ENCODE measurements at places on chromosomes 3 and 15.

DNA sequence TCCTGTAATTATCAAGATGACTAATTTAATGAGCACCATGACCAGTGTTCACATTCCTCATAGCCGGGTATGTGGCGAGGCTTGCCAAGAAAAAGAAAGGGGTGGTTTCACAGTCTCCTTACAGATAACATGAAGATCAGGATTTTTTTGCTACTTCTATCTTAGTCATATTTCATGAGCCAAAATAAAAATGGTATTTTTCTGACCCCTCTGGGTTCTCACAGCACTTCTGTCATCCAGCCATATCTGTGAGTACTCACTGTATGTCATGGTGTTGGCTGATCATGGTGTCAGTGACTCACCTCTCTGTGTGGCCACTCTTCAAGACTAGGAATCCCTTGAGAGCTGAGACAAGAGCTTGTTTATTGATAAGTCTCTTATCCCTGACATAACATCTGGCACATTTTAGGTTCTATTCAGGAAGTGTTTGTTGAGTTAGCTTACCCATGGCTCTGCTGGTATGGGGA, 130.5 kb upstream of the LMCD1 start:
- no peak for DNase-seq

GRCh38 chr3:27596921-27597320, 112.7 kb upstream of the SLC4A7 start:
- no peak for DNase-seq

DNA sequence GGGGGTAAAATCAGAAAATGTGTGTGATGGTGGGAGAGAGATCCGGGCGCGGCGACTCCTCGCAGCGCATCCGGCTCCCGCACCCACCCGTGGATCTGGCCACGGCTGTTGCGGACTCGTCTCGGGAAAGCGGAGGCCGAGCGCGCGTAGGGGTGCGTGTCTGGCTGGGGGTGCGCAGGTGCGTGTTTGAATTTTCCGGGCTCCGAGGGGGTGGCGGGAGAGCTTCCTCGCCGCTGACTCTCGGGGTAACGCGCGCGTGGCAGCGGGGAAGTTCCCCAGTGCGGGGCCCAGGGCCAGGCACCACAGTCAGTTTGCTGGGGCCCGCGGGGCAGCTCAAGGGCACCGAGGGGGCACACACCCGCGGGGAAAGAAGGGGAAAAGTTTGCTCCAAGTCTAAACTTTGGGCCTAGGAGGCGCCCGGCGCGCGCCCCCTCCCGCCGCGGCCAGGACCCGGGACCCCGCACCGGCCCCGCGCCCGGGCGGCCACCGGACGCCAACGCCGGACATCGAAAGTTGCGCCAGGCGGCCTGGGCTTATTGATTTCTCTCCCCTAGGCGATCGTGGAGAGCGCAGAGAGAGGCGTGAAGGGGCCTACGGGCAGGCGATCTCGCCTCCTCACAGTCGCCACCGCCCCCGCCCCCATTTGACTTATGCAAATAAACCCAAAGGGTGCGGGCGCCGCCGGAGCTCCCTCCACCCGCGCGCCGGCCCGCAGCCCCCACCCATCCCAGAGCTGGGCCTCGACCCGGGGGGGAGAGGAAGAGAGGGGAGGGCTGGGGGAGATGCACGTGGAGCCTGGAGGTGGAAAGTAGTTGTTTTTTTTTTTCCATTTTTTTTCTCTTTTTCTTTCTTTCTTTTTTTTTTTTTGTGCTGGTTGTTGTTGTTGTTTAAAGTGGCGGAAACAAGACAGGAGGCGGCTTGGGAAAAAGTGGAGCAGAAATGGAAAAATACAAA, 639 bp downstream of the FOXP1 start:
- no peak for DNase-seq

- DNase-seq = no peak
These were observed 25.4 kb downstream of the PDIA5 start for GRCh38 chr3:123092243-123092642.

- DNase-seq = no peak
These were observed 250.6 kb downstream of the RYR3 start for GRCh38 chr15:33561407-33561806.

DNA sequence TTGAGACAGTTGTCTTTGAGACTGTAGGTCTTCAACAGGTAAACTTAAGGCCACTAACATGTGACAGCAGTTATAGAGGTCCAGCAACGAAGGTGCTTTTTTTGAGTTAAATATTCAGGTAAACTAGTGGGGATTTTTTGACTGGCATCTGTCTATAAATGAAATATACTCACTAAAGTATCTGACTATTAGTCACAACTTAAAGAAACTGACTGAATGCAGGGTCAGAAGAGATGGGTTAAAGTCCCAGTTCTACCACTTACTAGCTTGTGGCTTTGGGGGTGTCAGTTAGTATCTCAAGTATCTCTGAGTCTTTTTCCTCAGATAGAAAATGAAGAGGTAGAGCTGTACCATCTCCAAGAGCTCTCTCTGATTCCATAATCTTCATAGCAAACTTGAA, 18.0 kb downstream of the MIX23 start:
- DNase-seq = no peak

- DNase-seq = no peak
These were observed 342.4 kb upstream of the CTDSPL start for GRCh38 chr3:37519236-37519635.

DNA sequence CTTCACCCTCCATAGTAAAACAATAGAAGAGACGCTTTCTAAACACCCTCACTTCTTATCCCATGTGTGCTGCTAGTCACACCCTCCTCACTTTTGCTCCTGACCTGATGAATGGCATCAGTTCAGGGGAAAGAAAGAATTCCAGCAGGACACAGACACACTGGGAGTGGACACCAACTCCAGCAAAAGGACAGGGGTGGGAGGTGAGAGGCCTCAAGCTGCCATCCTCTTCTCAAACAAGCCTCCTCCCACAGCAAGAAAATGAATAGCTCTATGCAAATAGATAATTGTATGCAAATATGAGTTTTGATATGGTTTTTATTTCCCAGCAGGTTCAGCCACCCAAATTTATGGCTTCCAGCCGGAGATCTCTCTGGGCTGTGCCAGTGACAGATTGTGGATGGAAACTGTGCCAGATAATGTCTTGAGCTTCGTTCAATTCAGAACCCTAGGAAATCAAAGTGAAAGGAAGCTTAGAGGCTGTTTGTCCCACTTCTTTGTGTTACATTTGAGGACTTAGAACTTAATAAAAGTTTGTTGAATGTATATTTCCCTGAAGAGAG, 209.3 kb upstream of the PPP2R3A start:
- DNase-seq = no peak

DNA sequence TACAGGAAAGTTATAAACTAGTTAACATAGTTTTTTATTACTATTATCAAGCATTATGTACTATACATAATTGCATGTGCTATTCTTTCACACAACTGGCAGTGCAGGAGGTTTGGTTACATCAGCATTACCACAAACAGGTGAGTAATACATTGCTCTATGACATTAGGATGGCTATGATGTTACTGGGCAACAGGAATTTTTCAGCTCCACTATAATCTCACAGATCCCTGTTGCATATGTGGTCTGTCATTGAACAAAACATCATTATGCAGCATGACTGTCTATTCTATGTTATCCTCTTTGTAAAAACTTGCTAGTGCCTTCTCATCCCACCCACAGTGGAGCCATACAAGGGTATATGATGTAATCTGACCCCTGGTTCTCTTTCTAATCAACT, 36.5 kb upstream of the PDZRN3 start:
- no peak for DNase-seq

DNA sequence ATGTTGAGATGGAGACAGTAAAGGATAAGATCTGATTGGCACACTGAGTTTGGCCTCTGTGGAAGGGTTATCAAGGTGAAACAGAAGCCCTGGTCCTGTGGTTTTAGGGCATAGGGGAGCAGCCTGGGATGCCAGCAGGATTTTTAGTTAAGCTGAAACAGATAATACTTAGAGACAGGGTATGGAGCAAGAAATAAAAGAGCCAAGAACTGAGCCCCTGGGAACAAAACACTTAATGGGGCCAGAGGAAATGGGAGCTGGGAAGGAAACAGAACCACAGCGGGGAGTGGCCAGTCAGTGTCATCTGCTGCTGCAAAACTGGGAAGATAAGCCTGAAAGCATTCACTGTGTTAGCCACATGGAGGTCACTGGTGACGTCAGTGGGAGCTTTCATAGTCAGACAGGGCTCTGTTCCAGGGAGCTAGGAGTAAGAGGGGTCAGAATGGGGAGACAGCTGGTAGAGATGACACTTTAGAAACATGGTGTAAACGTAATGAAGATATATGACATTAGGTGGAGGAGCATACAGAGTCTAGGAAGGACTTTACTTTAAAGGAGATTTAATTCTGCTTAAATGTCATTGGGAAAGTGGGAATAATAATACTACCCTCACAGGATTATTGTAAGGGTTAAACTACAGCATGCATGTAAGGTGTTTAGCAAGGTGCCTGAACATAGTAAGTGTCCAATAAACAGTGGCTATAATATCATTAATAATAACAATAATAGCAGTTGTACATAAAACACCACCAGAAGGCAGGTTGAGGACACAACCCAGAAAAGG, 172.7 kb upstream of the CTNNB1 start:
- DNase-seq = no peak

GRCh38 chr3:115961380-115961779, 338.1 kb downstream of the GAP43 start:
- DNase-seq = peak; percentile 69

DNA sequence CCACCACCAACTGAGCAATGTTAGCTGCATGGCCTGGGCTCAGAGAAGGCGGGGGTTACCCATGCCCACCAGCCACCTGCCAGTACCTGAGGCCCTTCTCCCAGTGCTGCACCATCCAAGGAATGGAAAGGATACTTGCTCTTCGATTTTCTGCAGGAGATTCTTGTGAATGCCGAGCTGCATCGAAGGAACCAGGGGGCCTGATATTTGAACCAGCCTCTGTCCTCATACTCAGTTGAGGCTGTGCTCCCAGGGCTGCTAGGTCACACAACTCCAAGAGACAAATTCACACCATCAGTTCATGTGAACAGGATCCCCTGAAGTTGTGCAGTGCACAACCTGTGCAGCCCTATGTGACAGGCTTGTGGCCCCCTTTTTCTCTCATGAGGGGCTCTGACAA, 18.0 kb downstream of the PLA2G4F start:
- DNase-seq = no peak

GRCh38 chr3:66483006-66483405, 17.8 kb downstream of the LRIG1 start:
- DNase-seq = peak; percentile 31

- no peak for DNase-seq
These were observed 57.5 kb downstream of the SCN11A start for GRCh38 chr3:38994251-38994650.

DNA sequence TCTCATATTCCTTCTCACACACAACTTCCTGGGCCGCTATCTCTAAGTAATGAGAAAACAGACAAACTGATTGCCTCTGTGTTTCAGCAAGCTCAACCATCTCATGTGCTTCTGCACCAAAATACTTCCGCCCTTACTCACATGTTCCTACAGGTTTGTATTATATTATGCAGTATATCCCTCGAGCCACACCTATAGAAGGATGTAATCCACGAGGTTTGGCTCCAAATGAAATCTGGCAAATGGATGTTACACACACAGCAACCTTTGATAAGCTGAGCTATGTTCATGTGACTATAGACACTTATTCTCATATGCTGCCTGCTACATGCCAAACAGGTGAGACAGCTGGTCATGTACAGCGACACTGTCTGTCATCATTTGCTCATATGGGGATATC, 22.6 kb downstream of the CCRL2 start:
- DNase-seq = no peak

DNA sequence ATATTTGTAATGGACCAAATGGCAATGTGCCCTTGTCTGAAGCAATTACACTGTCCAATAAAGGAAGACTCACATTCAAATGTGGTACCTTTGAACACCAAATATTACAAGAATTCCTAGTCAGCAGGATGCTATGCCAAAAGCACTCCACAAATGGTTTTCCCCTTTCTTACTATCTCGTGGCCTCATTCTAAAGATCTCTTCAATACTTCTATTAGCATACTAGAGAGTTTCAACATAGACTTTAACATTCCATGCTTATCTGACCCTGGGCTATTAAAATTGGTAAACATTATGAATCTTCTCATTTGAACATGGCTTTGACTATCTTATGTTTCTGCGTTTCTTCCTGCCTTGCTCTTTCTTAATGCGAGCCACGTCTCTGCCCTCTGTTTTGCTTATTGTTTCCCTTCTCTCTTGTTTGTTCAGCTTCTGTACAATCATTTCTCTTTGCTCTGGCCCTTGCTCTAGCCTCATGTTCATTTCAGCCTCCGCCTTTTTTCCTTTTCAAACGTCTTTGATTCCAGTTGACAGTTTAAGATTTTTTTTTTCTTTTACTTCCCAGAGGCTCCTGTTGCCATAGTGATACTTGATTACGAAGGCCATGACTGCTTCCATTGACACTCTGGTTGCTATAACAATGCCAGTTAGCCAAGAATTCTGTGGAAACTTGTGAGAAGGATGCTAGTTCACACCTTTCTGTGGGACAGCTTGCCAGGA, 49.5 kb upstream of the SLC9A9 start:
- no peak for DNase-seq

GRCh38 chr3:194022052-194022451, 113.9 kb upstream of the HES1 start:
- no peak for DNase-seq

GRCh38 chr3:193761969-193762368, 169.0 kb downstream of the OPA1 start:
- DNase-seq = no peak

DNA sequence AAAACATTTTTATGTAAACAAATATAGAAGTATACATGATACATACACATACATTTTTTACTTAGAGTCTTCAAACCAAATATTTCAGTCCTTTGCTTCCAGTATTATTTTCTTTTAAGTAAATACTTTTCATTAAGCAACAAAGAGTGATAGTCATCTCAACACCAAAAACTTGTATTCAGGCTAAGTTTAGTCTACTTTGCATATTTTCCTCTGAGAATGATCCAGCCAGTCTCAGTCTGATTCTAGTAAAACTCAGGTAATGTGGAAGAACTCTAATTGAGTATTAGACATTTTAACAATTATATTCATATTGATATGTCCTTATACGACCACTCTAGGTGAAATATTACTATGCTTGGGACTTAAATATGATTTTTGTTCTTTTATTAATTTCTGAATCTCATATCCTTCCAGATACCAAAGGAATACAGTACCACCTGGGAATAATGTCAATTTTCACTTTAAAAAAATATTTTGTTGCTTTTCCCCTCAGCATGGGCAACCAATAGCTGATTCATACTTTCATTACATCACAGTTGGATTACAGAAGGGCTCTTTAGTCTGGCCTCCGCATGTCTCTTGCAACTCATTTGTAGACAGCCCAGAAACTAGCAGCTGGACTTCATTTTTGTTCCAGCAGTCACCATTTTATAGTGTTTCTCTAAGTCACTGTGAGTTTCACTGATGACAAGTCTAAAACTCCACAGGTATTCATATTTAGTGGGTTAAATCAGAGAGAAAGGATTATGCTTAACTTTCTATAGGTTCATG, 390.4 kb downstream of the ZBTB20 start:
- peak; percentile 72 for DNase-seq

GRCh38 chr3:127691974-127692373, 19.2 kb downstream of the ABTB1 start:
- DNase-seq = no peak

GRCh38 chr3:162395496-162395895, 898.9 kb downstream of the OTOL1 start:
- DNase-seq = no peak

GRCh38 chr15:90209591-90209990, 8.5 kb downstream of the SEMA4B start:
- DNase-seq = no peak

- no peak for DNase-seq
These were observed 59.6 kb upstream of the P3H2 start for GRCh38 chr3:190180268-190180667.
